ENCODE measurements at places on chromosomes 1 and 21.

GRCh38 chr1:77504986-77505385, 177.5 kb downstream of the ZZZ3 start:
- no peak for DNase-seq

DNA sequence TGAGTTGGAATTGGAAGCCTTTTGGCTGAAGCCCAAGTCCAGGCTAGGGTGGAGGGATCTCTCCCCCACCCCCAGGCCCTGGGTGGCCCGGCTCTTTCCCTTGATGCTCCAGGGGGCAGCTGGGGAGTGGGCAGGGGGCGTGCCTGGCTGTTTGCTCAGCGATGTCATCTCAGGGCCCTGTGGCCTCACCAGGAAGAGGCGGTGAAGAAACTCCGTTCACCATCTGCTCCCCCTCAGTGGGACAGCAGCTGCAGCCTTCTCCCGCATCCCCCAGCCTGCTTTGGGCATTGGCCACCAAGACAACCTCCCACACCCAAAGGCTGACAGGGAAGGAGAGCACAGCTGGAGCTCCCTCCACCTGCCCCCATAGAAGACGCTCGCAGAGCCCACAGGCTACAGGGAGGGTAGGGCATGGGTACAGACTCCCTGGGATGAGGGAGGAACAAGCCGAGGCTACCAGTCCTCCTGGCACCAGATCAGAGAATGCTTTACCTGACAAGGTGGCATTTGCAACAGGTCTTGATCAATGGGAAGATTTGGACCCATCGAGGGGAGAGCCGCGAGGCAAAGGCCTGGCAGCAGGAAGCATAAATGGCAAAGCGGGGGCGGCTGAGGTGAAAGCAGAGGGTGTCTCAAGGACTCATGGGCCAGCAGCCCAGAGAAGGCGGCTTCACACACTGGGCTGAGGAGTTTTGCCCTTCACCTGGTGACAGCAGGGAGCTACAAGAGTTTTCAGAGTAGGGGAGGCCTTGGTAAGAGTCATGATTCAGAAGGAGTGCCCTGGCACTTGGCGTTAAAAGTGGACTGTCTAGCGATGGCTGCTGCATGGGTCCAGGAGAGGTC, 6.5 kb upstream of the GUCA2A start:
- DNase-seq, result no peak

DNA sequence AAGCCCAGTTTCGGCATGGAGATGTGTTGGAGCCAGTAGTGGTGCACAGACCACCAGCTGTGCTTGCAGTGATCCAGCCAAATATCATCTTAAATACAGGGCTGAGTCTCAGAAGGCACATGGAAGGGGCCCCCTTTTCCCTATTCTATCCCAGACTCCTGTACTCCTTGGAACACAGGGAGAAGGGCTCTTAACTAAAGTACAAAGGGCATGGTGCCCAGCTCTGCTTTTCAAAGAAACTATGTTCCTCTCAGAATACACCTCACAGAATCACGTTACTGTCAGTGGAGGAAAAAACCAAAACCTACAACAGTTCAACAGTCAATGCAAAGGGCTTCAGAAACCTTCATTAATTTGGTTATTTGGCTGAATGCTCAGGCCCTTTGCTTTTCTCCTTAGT, 180.6 kb upstream of the C1orf105 start:
- no peak for DNase-seq

DNA sequence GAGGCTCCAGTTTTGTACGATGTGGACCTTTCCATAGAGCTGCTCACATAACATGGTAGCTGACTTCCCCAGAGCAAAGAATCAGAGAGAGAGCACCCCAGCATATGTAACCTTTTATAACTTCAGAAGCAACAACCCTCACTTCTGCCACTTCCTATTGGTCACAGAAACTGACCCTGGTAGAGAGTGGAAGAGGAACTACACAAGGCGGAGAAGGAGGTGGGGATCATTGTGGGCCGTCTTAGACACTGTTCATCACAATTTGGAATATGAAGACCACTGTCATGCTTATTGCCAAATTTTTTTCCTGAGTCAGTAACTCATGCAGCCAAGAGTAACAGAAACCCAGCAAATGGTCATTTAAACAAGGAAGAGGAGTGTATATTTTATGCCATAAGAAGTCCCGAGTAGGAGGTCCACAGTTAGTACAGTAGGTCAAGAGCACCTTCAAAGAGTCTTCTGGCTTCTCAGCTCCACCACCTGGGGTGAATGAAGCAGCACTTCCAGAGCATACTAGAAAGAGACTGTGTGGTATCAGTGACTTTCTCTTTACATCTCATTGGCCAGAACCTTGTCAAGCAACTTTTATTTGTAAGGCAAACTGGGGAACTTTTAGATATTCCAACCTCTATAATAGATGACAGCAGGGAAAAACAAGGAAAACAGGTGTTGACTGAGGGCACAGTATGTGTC, 71.8 kb downstream of the ODF2L start:
- no peak for DNase-seq

DNA sequence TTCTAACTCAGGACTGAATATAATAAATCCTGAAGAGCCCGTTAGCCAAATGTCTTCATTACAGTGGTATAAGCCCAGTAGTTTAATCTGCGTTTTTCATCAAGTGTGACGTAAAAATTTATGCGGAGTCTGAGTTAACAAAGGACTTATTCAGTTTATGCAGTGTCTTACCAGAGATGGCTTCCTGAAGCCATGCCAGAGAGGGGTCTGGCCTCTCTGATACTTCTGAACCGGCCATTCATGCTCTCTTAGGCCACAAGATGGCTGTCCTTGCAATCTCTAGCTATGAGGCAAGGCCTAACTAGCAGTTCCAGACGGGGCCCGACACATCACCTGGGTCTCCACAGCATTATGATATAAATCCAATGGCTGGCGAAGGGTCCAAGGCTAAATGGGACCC, 101.4 kb downstream of the TEX35 start:
- DNase-seq, result no peak

DNA sequence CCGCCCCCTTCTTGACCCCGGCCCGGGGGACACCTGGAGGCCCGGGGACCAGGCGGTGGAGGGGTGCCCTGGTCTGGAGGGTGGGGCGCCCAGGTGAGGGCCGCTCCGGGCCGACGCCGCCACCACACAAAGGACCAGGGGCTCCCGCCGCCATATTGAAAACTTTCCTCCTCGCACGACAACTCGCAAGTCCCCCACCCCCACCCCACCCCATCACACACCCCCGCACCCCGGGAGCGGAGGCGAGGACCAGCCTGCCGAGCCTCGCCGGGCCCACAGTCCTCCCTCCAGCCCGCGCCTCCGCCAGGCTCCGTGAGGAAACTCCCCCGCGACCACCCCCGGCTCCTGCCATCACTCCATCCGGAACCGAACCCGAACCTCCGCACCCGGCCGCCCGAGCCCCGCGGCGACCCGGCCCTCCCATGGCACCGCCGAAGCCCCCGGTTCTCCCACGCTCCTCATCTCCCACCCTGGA, 733 bp downstream of the KDM5B start:
- no peak for DNase-seq

Data from AG04450 (cell line).